ENCODE measurements at places on chromosomes 3 and 15.

DNA sequence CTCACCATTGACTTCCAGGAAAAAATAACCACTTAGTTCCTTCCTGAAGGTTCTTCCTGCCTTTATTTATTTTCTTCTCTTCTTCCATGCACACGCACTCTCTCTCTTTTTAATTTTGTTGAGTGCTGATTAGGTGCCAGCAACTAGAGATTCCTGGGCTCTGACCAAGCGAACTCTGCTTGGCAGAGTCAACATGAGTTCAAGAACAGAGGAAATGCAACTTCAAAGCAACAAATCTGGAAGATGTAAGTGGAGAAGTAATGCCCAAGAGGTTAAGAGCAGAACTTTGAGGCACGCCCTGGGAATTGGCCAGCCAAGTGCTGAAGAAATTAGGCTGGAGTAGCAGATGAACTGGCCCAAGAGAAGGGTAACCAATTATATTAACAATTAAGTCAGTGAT, 8.5 kb downstream of the ERC2 start:
- DNase-seq = no peak

DNA sequence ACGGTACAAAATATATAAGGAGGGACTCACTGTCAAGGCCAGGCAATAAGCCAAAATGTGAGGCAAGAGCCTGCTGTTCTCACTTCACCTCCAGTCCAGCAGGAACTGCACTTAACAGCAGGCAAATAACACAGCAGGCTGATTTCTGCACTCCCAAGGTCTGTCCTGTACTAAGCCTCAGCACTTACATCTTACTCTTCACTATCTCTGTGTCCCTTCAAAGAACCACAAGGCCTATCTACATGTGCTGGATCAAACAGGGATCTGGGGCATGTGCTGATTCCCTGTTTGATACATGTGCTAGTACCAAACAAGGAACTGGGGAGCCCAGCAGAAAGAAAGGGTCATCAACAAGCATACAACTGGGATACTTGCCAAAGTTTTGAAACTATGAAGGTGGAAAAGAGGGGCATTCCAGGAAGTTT, 22.2 kb downstream of the UACA start:
- no peak for DNase-seq

GRCh38 chr3:192332386-192333291, 394.7 kb downstream of the FGF12 start:
- no peak for DNase-seq

GRCh38 chr3:193593668-193594030, 641 bp downstream of the OPA1 start:
- peak; percentile 56 for DNase-seq

GRCh38 chr15:57735891-57736290, 29.4 kb downstream of the POLR2M start:
- no peak for DNase-seq

DNA sequence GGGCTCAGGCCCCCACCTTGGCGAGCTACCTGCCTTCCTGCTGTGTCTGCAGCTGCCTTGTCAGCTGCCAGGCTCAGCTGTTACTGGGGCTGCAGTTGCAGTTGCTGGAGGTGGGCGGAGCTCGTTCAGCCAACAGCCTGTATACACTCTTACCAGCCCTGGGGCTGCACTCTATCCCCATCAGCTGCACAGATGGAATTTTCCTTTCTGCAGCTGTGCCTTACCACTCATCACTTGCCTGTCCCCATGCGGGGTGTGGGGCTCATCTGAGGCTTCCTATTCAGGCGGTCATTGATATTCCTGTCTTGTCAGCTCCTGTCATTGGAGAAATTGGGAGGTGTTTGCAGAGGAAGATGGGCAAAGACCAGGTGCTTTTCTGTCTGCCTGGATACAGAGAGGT, 9.1 kb upstream of the SYN2 start:
- DNase-seq = no peak

DNA sequence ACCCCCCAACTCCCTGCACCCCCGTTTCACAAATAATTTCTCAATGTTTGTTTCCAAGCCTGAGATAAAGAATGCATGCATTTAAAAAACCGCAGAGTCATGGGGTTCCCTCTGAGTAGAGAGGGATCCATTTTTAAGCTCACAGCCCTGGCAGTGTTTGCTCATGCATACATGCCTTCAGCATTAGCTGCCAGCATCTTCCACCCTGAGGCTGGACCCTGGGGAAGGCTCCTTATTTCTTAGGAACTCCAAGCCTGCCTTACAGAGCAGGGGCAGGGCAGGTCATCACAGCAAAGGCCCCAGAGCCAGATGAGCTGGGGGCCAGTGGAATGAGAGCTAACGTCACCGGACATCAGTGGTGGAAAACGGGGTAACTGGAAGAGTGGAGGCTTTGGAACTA, 31.3 kb downstream of the TLE3 start:
- no peak for DNase-seq

GRCh38 chr3:149657321-149657925, 402 bp downstream of the WWTR1 start:
- DNase-seq = peak; percentile 10

DNA sequence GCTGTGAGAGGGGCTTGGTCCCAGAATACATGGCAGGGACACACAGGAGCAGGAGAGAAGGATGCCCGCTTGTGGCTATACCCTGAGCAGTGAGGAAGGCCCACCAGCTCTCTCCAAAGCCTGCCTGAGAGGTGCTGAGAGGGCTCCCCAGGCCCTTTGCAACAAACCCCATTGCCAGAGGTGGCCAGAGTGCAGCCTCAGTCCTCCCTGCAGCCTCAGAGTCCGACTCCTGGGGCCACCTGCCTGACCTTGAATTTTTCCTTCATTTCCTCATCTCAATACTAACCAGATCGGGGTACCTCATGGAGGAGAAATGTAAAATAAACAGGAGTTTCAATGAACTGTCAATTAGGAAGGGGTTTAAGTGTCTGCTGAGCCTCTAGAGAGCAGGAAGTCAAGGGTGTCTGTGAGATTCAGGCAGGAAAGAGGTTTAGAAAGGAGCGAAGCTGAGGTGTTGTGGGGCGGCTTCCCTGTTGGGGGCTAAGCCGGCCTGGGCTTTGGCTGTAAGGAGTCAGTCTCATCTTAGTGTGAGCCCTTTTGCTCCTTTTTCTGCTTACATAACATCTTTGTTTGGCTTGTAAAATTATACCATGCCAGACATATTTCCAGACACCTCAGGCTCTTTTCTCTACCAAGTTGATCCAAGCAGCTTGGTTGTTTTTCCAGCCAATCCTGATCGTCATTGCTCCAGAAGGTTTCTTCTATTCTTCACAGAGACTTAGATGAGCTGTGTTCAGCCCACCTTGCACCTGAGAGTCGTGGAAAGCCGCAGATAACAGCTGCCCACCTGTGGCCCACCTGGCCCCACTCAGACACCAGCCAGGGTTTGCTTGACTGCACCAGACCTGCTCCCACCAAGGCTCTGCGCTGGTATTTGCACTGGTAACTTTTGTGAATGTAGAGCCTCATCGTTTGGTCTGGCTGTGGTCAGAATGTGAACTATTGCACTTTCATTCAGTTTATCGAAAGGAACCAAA, 36.7 kb downstream of the CMTM7 start:
- DNase-seq = no peak

DNA sequence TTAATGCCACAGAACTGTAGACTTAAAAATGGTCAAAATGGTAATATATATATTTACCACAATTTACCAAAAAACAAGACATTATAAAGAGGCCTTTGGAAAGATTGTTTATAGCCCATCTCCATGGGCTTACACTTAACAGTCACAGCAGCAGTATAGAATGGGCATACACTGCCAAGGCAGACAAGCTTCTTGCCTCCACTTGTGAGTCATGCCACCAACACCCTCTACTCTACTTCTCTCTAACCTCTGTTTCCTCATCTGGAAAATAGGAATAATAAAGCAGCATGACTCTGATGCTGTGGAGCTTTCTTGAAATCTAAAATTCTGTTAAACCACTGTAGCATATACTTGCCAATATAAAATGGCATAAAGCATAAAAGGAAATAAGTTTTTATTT, 14.4 kb upstream of the GPR156 start:
- DNase-seq = no peak

DNA sequence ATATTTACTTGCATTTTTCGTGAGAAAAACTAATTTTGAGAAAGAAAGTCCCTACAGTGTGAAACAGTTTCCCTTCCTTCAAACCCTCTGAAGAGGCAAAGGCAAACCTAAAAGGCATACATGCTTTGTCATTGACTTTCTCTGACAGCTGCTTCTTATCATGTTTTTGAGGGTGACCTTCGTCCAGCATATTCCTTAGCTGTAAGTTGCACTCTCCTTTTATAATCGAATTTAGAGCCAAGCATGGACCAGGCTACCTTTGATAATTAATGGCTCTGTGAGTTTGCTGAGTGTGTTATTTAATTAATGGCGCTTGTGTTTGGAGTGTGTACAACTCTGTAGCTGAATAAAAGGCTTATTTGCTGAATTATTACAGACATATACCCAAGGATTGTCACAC, 684.2 kb upstream of the CFAP20DC start:
- no peak for DNase-seq

DNA sequence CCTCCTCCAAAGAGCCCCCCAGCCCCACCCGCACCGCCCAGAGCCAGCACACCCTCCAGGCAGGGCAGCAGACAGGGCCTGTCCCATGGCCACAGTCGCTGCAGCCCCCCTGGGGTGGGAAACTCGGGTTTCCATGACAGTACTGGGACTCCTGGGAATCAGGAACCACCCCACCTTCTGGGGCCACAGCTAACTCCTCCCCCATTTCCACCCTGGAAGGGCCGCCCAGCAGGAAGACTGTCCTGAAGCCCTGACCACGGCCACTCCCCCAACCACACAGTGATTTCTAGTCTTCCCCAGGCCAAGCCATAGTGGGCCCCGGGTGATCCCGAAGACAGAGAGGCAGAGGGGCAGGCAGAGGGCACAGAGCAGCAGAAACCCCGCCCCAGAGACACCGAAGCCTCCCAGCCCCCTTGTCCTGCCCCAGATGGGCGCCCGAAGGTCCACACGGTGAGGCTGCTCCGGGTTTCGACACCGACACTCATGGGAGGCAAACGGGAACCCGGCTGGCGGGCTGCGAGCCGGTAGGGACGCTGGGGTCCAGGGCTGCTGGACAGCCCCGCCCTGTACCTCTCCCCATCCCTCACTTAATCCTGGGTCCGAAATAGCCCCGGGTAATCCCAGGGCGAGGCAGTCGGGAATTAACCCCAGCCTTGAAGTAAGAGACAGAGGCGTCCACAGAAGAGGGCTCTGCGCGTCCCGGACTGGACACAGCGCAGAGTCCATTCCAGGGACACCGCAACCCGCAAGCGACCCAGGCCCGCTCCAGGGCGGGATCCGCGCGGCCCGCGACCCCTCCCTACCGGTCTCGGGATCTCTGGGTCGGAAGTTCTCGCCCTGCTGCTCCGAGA, 138.4 kb downstream of the NUP210 start:
- no peak for DNase-seq

DNA sequence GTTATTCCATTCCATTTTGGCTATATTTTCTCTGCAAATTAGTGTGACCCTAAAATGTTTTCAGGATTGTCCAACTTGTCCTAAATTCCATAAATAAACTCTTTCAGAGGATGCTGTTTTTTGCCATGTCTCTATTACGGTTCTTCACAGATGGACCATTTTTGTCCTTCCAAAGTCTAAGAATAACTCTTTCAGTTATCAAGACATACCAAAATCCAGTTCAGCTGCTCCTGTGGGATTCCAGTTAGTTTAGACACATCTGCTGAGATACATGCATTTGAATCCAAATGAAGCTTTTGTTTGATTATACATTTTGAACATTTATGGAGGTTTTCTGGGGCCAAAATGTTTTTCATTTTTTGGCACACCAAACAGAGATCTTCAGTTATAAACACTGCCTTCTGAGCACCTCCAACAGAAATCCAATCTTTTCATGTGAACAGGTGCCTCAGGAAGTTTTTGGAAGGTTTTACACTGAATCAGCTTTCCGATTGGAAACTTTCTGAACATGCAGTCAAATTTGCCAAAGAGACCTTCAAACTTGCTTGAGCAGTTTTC, 80.7 kb downstream of the TIGIT start:
- DNase-seq = no peak

- peak; percentile 81 for DNase-seq
Observed at GRCh38 chr3:50316657-50317242, 5.8 kb downstream of the HYAL2 start.

DNA sequence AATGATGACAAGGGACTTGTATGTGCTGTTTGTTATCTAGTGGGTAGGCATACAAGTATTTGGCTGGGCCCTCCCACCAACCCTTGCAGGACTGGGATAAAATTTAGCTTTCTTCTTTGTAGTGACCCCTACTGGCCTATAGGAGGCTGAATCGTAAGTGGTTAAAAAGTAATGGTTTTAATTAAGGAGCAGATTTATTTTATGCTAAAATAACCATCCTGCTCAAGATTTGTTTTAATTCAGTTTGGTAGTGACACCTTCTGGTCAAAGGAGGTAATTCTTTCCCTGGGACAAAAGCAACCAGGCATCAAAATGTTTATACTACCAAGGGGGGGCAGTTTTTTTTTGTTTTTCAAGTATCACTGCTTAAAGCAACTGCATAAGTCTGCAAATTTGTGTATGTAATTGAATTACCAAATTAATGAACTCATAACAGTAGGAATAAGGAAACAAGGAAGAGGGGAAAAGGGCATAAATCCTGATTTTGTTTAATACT, 70.7 kb downstream of the TOP2B start:
- no peak for DNase-seq

Data from activated naive CD4-positive, alpha-beta T cell treated with Interleukin-2 at 50 U/mL for 16 hours (primary cell).